ENCODE measurements at places on chromosomes 5 and 9.

DNA sequence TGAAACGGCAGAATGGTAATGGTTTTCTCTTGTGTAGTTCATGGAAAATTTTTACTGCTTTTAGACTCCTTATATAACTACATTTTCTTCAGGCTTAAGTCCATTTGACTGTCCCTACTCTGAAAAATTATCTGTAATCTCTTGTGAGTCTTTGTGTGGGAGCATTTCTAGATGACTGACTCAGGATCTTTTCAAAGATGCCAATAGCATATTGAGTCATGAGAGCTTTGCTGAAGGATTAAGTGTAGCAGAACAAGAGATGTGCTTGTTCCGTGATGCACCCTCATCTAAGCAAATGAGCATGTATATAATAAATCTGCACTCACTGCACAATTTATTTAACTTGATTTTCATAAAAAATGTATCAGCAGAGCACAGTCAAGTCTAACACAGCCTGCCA lies 298.7 kb upstream of the CDH6 start:
- no peak for DNase-seq

- DNase-seq, result no peak
Observed at GRCh38 chr5:115703514-115703913, 77.7 kb upstream of the TMED7 start.

DNA sequence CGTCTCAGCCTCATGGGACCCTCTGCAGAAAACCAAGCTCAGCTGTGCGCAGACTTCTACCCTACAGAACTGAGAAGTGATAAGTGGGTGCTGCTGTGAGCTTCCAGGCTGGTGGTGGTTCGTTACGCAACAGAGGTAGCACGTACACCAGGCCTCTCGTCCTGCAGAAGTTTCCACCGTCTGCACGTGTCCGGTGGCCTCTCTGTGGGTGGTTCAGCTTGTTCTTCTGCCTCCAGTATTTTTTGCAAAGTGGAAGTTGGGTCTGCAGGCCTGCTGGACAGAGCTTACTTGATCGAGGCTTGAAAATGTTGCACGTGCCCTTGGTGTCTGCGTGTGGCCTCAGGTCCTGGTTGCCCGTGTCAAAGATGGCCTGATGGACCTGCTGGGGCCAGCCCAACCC lies 27.5 kb downstream of the KCNT1 start:
- no peak for DNase-seq

DNA sequence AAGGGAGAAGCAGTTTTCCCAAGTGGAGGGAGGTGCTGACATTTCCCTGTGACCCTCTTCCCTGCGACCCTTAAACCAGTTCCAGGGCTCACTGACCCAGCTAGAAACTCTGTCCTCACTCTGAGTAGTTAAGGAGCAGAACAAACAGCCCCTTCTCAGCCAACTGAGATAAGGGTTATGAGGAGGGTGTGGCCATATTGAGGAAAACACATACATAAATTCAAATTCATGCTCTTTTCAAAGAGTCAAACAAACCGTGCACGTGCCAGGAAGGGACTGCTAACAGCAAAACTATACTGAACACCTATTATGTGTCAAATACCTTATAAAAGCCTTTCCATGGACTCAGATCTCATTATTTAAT lies 4.9 kb upstream of the AKNA start:
- DNase-seq, result no peak

DNA sequence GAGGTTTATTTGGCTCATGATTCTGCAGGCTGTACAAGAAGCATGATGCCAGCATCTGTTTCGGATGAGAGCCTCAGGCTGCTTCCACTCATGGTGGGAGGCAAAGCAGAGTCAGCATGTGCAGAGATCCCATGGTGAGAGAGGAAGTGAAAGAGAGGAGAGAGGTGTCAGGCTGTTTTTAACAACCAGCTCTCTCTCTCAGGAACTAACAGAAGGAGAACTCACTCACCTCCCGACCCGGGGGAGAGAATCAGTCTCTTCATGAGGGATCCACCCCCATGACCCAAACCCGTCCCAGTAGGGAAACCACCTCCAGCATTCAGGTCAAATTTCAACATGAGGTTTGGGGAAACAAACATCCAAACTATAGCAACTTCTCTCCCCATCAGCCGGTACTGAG lies 187.7 kb downstream of the ENC1 start:
- DNase-seq, result no peak

DNA sequence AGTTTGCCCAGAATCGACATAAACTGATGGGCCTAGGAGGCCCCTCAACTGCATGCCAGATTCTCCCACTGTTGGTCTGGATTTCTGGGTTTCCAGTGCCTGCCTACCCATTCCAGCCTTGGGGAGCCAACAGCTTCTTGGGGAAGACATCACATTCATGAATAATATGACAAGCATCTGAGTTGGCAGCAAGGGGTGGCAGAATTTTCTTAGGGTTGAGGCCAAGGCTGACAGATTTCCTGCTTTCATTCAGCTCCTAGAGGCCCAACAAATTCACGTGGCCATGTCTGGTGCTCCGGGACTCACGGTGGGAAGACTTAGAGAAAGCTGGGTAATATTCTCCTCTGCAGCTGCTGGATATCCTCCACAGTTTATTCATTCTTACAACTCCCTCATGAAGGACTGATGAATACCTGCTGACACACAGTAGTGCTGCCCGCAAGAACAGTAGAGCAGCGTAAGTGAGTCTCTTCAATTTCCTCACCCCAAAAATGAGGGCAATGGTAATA lies 305.0 kb upstream of the TNC start:
- no peak for DNase-seq

GRCh38 chr9:29129763-29130162 lies 1556.5 kb upstream of the C9orf72 start:
- no peak for DNase-seq

GRCh38 chr5:160133071-160133917 lies 14.0 kb upstream of the PWWP2A start:
- DNase-seq, result no peak

GRCh38 chr9:27041746-27042145 lies 36.3 kb upstream of the LRRC19 start:
- no peak for DNase-seq

All from GM12864 (cell line).